ENCODE measurements at places on chromosomes 6 and 20.

DNA sequence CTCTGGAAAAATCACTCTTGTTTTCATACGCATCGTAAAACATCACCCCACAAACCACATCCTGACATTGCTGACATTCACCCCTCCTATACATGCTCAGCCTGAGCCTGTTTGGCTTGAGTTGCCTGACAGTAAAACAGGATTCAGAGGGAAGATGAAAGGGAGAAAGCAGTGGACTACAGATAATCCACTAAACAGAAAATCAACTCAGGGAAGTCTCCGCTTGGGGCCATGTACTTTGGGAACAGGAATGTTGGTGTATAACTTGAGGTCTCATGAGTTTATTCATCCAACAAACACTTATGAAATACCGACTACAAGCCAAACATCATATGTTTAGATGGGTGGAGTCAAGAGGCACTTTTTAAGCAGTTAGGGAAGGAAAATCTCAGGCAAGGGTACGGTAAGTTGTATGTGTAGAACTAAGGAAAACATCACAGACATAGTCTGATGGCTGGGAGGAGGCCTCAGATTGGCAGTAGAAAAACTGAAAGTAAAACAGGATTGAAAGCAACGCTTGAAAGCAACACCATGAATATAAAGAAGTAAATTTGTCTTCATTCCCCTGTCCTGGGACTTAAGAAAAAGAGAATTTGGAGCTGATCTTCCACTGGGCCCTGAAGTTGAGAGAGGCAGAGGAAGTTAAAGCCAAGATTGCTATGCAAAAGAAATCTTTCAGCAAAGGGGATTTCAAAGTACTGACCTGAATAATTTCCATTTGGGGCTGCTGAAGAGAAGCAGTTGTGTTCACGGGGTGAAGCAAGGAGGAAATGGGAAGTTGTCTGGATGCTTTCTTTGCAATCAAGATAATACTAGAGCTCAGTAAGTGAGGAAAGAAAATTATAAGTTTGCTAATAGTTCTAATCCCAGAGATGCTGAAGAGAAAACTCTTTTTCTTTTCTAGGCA is 28.8 kb downstream of the PDE7B start:
- DNase-seq: no peak

GRCh38 chr6:101445527-101445926 is 52.0 kb downstream of the GRIK2 start:
- DNase-seq: no peak

- DNase-seq: no peak
Observed at GRCh38 chr6:72245565-72245964, 359.2 kb downstream of the RIMS1 start.

DNA sequence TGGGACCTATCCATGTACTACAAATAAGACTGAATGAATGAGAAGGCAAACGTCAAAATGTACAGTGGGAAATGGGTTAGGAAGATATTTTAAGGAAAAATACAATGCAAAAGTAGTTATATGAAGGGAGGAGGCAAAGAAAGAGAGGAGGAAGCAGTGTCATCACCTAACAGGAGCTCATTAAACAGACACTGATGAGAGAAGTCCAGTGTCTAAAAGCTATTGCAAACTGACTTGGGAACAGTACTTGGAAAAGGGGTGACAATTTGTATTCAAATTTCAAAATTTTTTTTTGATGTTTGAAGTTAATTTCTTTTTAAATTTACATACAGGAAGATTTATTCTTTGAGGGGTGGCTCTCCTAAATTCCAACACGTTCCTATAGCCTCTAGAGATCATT is 143.5 kb upstream of the NOX3 start:
- DNase-seq: no peak

DNA sequence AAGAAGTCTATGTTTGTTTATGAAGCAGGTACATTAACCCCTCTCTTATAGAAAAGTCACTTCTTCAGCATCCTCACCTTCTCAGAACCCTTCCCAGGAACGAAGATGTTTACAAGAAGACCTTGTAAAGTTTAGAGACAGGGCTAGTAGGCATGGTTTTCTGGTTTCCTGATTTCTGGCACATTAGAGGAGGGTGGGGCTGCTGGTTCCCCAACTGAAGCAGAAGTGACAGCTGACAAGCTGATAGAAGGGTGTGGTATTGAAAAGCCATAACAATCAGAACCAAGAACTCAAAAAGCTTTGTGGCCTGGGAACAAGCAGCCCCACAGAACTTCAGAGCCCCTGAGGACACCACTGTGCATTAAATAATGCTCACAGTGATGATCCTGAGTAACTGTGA is 91.2 kb downstream of the RTN4IP1 start:
- DNase-seq: no peak

GRCh38 chr20:21101453-21101931 is 4.7 kb downstream of the LINC00237 start:
- DNase-seq: no peak

DNA sequence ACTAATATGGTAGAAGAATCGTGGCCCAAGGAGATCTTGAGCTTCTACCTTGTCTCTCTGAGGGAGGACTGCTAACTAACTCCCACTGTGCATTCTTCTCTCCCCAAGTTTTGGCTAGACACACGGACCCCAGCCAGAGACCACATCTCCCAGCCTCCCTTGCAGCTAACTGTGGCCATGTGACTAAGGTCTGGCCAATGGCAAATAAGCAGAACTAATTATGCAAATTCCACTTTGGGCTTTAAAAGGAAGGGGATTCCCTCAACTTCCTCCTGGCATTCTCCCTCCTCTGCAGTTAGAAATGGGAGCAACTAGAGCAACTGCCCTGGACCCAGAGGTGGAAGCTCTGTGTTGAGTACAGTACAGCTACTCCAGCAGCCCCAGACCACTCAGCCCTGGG is 15.4 kb downstream of the BPIFA2 start:
- DNase-seq: no peak

GRCh38 chr20:46435146-46435545 is 28.7 kb upstream of the ELMO2 start:
- no peak for DNase-seq

- DNase-seq: no peak
Observed at GRCh38 chr6:143773506-143774150, 69.5 kb upstream of the LTV1 start.

- DNase-seq: no peak
Observed at GRCh38 chr6:159110748-159111147, 58.5 kb upstream of the FNDC1 start.

GRCh38 chr6:47308552-47309290 is 984 bp downstream of the TNFRSF21 start:
- peak; percentile 13 for DNase-seq

GRCh38 chr20:25236450-25237304 is 11.2 kb upstream of the PYGB start:
- DNase-seq: no peak

DNA sequence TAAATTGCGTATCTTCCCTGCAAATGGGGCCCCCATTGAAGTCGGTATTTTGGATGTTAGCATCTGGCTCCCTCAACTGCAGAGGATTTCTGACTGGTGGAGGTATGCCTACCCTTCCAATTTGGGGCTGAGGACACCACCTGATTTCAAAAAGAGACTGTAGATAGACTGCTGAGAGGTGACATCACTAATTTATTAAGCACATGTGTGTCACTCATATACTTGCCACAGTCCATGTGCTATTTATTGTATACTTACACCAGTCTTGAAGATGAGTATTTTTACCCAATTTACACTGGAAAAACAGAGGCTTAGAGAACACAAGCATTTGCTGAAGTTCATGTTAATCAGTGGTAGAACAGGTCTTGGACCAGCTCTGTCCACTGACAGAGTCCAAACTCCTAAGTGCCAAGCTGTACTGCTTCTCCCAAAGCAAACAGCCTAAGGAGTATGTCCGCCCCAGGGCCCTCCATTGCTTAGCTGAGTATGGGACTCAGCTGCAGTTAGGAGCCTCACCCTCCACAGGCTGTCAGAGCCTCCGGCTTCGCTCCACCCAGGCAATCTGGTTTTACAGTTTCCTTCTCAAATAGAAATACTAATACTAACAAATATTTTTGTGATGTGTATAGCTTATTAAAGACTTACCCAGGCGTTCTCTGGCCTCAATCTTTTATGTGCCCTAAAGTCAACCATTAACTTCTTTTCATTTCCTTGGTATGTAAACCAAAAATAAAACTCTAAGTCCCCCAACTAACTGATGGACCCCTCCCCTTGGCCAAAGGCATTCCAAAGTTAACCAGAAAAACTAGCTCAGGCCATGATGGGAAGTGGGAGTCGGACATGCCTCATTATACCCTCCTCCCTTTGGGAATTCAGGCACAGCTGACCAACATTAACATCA is 17.5 kb downstream of the RIN2 start:
- DNase-seq: no peak

DNA sequence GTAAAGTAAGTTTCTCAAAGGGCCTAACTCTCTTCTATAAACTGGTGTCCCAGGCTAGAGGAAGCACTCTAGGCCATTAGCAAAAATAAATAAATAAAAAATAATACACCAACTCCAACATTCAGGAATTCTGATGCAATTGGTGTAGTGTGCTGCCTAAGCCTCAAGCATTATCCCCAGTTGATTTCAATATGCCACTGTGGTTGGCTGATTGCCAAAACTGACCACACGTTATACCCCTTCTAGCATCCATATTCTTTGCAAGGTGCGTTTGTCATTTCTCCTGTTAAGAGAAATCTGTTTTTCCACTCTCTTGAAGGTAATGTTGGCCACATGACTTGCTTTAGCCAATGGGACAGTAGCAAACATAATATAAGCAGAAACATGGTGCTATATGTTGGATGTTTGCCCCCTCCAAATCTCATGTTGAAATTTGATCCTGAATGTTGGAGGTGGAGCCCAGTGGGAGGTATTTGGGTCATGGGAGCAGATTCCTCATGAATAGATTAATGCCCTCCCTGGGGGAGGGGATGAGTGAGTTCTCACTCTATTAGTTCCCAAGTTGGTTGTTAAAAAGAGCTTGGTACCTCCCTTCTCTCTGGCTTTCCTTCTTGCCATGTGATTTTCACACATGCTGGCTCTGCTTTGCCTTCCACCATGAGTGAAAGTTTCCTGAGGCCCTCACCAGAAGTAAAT is 71.9 kb upstream of the PLCB4 start:
- DNase-seq: no peak

GRCh38 chr6:163133691-163134090 is 280.8 kb upstream of the QKI start:
- no peak for DNase-seq

GRCh38 chr6:5457983-5458683 is 196.8 kb downstream of the FARS2 start:
- DNase-seq: peak; percentile 40

- no peak for DNase-seq
Observed at GRCh38 chr6:15744818-15745402, 82.1 kb upstream of the DTNBP1 start.

DNA sequence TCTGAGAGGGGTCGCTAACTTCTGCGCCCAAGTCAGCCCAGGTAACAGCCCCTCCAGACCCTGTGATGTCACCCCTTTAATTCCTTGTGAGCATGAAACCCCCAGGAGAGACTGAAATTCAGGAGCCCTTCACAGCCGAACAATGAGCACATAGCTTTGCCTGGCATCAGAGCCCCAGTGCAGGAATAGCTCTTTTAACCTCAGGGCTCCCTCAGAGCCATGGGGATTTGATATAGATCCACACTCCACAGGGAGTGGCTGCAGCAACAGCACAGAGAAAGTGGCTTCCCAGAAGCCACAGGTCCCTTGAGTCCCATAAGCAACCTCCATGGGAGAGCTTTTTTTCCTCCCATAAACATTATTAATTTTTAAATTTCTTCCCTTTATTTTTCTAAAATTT is 150.0 kb upstream of the MARCKS start:
- DNase-seq: no peak
